Cortex of kidney (tissue), 1 donor: ENCODE measurements at places on chromosomes 5 and 9.

DNA sequence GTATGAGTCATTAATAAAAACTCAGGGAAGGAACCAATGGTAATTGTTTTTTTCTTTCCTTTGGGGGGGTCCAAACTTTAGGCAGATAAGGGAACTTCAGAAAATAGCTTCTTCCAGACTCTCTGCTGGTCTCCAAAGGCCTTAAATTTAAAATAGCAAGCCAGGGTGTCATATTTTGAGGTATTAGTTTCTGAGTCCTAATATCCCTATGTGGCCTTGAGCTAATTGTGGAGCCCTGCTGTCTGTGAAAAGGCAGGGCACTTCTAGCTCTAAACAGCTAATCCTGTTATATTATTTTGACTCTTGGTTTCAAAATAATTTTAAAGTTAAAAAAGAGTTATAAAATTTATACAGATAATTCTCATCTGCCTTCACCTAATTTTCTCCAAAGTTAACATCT is 195.7 kb upstream of the PPP1R2B start:
- DNase-seq = no peak

- DNase-seq = no peak
These were observed 9.9 kb upstream of the IFNA8 start for GRCh38 chr9:21398955-21399489.

- no peak for DNase-seq
These were observed 93.8 kb upstream of the RASGRF2 start for GRCh38 chr5:80866371-80866770.

DNA sequence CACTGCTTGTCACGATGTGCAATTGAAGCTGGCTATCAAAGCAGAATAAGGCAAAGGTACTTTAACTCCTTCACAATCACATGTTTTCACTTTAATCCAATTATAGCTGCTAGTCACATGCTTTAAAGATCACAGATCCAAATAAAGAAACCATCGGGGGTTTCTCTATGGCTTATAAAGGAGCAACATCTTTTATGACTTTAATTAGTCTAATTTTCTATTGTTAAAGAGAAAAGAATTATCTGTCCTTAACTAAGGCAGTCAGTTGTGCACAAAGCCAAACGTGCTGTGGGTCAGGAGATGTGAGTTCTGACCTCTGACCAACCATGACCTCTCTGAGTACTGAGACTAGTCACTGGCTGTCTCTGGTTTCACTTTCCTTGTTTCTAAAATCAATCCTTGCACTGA is 561.1 kb downstream of the RAB3C start:
- DNase-seq = no peak

DNA sequence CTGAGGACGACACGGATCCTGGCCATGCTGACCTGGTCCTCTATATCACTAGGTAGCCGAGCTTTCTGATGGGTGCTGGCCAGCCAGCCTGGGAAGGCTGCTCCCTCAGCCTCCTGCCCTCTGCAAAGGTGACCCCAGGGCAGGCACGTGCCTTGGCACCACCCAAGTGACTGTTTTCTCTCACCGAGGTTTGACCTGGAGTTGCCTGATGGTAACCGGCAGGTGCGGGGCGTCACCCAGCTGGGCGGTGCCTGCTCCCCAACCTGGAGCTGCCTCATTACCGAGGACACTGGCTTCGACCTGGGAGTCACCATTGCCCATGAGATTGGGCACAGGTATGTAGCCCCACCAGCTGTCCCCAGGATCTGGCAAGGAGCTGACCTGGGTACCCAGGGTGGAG is 3.8 kb downstream of the ADAMTS13 start:
- DNase-seq = no peak
